Naive thymus-derived CD4-positive, alpha-beta T cell (primary cell): ENCODE measurements at places on chromosomes 5 and 9.

- no peak for DNase-seq
Measured at GRCh38 chr5:124923131-124923530, 176.7 kb upstream of the ZNF608 start.

DNA sequence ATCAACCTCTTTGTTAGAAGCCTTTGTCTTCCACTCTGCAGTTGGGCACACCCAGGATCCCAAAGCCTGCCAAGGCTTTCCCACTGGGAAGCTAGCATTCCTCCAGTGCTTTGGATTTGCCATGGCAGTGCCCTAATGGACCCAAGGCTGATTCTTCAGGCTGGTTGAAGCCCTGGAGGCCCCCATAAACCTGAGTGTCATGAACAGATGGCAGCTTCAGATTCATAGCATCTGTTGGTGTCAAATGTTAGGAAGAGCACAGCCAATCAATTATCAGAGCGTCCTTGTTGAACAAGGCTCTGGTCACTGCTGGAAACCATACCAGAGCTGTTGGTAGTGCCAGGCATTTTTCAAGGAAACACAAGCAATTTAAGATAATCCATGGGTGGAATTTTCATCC lies 241.1 kb upstream of the KLF4 start:
- DNase-seq: no peak

GRCh38 chr9:120579139-120580050 lies 572 bp downstream of the CDK5RAP2 start:
- DNase-seq: no peak

- DNase-seq: peak; percentile 2
Measured at GRCh38 chr5:123460296-123460729, 37.1 kb upstream of the CEP120 start.

DNA sequence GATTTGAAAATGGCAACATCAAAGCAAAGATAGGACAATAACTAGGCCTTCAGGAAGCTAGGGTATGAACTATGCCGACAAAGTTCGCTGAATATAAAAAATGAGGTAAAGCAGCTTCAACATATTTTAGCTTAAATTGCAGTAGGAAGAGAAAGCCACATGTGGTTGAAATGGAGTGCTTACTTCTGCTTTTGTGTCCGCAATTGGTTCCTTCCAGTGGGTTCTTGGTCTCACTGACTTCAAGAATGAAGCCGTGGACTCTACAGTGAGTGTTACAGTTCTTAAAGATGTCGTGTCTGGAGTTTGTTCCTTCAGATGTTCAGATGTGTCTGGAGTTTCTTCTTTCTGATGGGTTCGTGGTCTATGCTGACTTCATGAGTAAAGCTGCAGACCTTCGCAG lies 95.2 kb downstream of the APTX start:
- no peak for DNase-seq
